ENCODE measurements at places on chromosomes 12 and 14.

- DNase-seq: no peak
Observed at GRCh38 chr14:104694475-104694950, 5.1 kb downstream of the INF2 start.

- DNase-seq: no peak
Observed at GRCh38 chr14:103519043-103519836, 3.4 kb downstream of the CKB start.

GRCh38 chr12:2509137-2509536 is 285.6 kb upstream of the FKBP4 start:
- DNase-seq: no peak

- DNase-seq: no peak
Observed at GRCh38 chr12:24307716-24308335, 358.4 kb upstream of the SOX5 start.

DNA sequence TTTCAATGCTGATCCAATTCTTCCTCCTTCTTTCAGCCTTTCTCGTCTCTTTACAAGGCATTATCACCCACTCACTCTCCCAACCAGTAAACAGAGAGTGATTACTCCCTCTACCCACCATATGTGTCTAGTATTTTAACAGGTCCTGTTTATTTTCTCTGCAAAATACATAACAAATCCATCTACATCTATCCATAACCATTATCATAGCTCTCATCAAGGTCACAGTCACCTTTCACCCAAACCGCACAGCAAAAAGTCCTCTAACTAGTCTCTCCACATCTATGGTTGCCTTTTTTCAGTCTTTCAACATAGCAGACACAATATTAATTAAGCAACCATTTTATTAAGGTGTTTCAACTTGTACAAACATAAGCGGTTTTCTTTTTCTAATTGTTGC is 21.9 kb upstream of the RERG start:
- DNase-seq: no peak

DNA sequence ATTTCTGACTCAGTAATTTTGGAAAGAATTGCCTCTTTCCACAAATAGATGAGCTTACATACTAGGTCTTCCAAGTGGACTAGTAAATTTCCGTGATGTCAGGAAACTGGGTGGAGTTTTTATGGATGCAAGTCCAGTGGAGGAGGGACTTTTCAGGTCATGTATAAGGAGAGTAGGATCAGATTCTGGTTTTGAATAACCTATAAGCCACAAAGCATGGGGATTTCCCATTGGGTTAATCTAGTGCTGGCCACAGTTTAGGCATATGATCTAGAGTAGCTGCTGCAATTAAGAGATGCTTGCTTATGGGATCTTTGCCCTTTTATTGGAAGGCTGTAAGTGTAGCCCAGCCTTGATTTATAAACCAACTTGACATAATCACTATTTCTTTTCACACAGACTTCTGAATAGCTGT is 33.8 kb downstream of the STK38L start:
- DNase-seq: peak; percentile 9

GRCh38 chr14:94029265-94029664 is 3.1 kb downstream of the OTUB2 start:
- DNase-seq: no peak

DNA sequence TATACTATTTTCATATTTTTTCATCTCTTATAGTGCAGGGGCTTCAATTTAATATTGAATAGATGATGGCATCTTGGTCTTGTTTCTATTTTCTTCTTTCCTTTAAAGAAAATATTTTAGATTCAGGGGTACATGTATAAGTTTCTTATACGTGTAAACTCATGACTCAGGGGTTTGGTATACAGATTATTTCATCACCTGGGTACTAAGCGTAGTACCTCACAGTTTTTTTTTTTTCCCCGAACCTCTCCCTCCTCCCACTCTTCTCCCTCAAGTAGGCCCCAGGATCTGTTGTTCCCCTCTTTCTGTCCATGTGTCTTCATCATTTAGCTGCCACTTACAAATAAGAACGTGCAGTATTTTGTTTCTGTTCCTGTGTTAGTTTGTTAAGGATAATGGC is 172.6 kb downstream of the TMTC3 start:
- no peak for DNase-seq

DNA sequence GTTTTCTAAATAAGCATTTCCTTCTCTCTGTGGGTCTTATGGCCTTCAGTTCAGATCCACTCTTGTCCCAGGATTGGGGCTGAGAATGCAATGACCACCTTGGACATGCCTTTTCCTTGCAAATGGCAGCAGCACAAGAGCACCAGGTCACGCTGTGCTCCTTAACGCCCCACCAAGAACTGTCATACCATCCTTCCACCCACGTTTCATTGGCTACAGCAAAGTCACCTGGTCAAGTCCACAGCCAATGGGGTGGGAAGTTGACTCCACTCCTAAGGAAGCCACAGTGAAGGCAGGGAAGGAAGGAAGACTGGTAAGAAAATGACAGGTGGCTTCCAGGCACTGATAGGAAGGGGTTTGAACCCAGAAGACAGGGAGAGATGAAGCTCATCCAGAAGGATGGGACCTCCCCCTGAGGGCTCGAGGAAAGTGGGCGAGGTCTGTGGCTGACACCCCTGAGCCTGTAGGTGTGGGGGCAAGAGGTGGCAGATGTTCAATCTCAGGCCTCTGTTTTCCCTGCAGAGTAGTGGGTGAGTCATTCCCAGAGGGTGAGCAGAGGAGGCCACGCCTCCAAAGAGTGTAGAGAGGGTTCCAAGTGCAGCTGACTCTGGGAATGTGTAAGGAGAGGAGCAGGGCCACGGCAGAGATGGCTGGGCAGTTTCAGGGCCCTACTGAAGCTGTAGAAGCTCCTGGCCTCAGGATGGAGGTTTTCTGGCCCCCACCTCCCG is 113.5 kb upstream of the VRK1 start:
- DNase-seq: no peak

GRCh38 chr14:37623971-37624370 is 28.5 kb downstream of the TTC6 start:
- DNase-seq: no peak

DNA sequence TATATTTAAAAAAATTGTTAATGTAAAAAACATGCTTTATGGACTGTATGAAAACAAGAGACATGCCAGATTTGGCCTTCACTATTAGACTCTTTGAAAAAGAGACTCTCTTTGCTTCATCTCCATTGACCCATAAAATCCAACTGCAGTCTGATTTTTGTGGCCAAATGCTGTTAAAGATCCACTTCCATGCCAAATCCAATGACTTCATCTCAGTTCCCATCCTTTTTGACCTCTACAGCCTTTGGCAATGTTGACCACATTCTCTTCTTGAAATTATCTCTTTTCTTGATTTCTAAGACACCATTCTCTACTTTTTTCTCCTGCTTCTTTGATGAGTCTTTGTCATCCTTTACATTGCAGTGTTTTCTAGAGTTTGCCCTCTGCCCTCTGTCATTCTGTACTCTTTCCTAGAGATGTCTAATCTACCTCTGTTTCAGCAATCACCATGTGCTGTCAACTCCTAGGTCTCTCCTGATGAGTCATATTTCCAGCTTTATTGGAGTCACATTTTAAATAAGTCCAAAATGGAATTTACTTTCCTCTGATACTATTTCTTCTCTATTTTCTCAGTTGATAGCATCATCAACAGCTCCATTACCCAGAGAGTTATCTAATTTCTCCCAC is 2.4 kb downstream of the TMPRSS12 start:
- no peak for DNase-seq

DNA sequence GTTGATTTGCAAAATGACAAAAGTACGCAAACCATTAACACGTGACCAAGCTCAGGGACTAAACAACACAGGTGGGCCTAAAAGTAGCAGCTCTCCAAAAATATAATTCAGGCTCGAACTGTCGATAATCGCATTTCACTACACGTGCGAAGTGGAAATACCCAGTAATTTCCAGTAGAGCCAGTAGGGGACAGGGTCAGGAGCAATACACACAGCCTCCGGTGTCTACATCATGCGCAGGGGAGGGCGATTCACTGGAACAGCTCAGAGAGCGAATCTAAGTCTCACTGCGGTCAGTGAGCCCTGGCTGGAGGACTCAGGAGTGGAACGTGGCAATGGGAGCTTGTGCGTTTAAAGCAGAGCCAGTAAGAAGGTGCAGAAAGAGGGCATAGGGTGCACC is 40.4 kb downstream of the SETD3 start:
- DNase-seq: no peak

- no peak for DNase-seq
Observed at GRCh38 chr14:100604709-100605108, 17.5 kb upstream of the BEGAIN start.

DNA sequence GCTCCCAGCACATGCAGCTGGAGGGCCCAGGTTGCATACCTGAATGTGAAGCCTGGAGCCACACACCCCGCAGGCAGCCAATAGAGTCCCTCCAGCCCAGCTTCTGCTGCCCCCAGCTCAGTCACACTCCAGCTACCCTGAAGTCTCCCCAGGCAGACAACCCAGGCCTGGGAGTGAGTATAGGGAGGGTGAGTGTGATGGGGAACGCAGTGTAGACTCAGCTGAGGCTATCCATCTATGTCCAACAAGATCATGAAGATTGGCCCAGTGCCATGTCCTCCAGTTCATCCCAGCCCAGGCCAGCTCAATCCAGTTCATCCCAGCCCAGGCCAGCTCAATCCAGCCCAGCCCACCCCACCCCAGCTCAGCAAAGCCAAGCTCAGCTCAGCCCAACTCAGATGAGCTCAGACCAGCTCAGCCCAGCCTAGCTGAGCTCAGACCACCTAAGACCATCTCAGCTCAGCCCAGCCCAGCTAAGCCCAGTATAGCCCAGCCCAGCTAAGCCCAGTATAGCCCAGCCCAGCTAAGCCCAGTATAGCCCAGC is 330.4 kb downstream of the TMEM121 start:
- no peak for DNase-seq

DNA sequence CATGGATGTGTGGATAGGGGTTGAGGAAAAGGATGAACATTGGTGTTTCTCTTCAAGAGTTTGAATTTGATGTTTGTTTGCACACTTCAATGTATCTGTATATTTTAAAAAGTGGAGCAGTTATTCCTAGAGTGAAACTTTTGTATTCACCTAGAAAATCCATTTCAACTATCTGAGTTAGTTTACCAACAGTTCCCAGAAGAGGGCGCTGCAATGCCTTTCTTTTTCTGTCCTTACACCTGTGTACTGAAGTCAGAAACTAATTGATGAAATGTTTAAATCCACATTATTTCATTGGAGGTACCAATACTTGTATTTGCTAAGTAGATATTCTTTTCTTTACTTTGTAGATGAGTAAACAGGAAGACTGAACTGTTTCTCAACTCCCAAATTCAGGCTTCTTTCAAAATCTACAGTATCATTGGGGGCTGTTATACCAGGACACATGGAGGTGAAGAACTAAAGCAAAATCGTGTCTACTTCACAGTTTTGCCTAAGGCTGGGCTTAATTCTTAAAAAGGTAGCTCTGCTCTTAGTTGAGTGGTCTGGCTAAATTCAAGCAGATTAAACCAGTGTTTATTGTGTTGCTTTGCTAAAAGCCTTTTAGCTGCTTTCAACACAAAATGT is 26.6 kb upstream of the KLRB1 start:
- DNase-seq: no peak

DNA sequence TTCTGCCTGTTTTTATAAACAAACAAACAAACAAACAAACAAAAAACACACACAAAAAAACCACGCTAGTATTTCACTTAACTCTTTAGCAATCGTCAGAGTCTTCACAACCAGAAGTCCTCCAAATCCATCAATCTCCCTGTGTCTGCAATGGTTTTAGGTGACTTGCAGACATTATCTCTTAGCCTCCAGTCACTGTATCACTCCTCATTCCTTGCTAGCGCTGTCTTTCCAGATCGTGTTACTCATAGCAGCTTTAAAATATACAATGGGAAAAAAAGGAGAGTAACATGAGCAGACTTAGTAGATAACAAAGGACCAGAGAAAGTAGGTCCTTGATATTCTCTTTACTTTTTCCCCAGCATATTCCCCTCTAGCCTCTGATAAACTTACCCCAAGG is 15.5 kb upstream of the ETNK1 start:
- DNase-seq: no peak

DNA sequence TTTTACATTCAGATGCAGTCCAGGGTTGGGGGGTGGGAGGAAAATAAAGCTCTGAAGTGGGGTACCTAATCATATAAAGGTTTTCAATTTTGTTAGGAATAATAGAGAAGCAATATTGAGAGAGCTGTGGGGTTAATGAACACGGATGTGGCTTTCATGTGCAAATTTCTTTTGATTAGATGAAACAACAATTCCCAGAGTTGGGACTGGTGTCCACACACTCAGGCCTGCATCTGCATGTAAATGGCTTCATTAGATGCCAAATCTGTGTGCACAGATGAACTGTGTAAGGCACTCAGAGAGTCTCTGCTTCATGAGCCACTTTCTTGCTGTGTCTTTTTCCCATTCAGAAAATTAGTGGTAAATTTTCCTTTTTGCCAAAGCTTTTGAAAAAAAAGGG is 377.1 kb upstream of the NOVA1 start:
- DNase-seq: no peak

GRCh38 chr12:23893611-23894010 is 55.9 kb downstream of the SOX5 start:
- no peak for DNase-seq

- DNase-seq: no peak
Observed at GRCh38 chr14:104037903-104038302, 47.6 kb upstream of the ASPG start.

Measured in iPS DF 19.7 (cell line).